ENCODE measurements at places on chromosomes 16 and 17.

GRCh38 chr17:57962279-57963148 is 7.3 kb upstream of the CUEDC1 start:
- DNase-seq = no peak

- no peak for DNase-seq
These were observed 62.9 kb downstream of the SMURF2 start for GRCh38 chr17:64599187-64599676.

DNA sequence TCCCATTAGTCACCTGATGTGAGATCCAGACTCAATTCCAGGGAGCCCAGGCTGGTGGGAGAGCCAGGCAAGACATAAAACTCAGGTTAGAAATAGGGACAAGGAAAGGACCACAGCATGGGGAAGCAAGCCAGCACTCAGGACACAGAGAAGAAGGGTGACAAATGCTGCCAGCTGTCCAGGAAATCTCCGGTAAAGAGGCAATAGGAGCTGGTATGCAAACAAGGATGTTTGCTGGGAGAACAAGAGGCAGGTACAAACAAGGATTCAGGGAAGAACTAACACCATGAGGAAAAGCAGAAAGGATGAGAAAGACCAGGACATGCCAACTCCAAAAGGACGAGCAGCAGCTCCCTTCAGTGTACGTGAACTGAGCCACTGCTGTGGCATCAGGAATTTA is 10.2 kb upstream of the TXNDC11 start:
- DNase-seq = no peak

- DNase-seq = no peak
These were observed 29.8 kb upstream of the RASD1 start for GRCh38 chr17:17525956-17526355.

DNA sequence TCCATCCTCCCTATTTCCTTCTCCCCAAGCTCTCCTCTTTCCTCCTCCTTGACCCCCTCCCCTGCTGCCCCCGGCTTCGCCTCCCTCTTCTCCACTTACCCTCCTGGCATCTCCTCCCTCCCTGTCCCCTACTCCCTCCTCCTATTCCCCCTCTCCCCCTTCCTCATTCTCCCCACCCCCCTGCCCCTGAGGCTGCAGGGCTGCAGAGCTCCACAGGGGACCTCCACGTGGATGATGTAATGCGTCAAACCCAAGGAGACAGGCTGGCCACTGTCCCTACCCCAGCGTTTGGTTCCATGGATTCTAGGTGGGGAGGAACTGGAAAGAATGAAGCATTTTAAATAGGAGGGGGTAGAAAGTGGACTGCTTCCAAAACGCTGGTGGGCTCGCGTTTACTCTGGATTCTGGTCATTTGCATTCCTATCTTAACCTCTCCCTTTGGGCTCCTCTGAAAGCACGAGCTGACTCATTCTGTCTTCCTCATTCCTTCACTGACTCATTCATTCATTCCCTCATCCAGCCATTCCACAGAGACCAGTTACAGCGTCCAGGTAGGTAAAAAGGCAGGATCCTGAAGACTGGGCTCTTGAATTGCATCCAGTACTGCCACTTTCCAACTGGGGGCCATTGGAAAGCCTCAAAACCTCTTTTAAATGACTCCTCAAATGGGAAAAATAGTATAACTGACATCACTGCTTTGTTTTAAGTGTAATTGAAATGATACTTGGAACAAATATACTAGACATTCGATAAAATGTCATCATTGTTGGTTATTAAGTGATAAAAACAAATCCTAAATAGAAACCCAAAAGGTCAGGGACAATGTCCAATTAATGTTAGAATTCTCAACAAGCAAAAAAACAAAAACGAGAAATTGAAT is 943 bp upstream of the COTL1 start:
- peak; percentile 100 for DNase-seq

GRCh38 chr17:48612854-48613691 is 2.0 kb downstream of the HOXB8 start:
- peak; percentile 71 for DNase-seq

GRCh38 chr16:88896238-88897070 is 30.0 kb upstream of the PABPN1L start:
- no peak for DNase-seq

DNA sequence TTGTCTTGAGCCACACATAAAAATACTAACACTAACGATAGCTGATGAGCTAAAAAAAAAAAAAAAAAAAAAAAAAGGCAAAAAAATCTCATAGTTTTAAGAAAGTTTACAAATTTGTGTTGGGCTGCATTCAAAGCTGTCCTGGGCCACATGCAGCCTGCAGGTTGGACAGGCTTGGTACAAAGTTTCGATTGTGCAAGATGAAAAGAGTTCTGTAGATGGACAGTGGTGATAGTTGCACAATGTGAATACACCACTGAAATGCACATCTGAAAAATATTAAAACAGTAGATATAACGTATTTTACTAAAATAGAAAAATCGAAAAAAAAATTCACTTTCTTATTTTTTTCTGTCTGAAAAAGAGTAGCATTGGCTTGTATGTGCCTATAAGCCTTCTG is 42.9 kb downstream of the AMFR start:
- no peak for DNase-seq

DNA sequence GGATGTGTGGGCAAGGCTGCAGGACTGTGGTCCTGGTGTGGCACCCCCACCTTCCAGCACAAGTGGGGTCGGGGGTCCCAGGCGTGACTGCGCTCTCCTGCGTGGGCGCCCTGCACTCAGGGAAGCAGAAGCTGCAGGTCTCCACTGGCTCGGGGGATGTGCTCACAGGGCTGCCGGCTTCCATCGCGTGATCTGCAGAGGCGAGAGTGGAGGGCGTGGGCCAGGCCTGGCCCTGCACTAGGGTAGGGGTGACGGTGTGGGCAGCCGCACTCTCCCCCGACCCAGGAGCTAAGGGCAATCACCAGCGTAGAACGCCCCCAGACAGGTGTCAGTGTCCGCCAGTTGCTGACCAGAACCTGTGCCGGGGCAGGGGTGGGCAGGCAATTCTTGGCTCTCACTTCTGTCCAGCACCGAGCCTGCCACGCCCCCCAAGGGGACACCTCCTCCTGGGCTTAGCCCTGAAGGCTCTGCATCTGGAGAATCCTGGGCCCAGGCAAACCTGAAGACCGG is 32.3 kb downstream of the TNFRSF13B start:
- no peak for DNase-seq

DNA sequence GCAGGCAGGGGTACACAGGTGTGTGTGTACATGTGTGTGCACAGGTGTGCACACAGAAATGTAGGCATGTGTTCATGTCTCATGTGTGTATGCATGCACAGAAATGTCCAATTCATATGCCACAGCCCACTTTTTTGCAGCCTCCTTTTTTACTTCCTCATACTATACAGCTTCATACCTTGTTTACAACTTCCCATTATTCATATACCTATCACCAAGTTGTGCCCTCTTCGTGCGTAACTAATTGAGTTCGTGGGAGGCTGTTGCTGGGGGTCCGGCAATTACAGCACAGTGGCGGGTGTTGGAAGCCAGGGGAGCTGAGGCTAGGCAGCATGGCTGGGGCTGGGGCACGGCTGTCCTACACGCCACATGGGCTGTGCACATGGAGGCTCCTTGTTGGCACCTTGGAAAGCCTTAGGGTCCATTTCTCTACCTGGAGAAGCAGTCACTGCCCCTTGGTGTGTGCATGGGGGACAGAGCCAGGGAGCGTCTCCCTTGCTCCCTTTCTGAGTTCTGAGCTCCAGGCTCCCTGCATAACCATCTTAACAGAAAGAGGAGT is 266.7 kb downstream of the ENGASE start:
- DNase-seq = no peak

- no peak for DNase-seq
These were observed 6.4 kb upstream of the SLC39A11 start for GRCh38 chr17:73098919-73099318.

- peak; percentile 91 for DNase-seq
These were observed 29.7 kb upstream of the RMI2 start for GRCh38 chr16:11315510-11315909.

DNA sequence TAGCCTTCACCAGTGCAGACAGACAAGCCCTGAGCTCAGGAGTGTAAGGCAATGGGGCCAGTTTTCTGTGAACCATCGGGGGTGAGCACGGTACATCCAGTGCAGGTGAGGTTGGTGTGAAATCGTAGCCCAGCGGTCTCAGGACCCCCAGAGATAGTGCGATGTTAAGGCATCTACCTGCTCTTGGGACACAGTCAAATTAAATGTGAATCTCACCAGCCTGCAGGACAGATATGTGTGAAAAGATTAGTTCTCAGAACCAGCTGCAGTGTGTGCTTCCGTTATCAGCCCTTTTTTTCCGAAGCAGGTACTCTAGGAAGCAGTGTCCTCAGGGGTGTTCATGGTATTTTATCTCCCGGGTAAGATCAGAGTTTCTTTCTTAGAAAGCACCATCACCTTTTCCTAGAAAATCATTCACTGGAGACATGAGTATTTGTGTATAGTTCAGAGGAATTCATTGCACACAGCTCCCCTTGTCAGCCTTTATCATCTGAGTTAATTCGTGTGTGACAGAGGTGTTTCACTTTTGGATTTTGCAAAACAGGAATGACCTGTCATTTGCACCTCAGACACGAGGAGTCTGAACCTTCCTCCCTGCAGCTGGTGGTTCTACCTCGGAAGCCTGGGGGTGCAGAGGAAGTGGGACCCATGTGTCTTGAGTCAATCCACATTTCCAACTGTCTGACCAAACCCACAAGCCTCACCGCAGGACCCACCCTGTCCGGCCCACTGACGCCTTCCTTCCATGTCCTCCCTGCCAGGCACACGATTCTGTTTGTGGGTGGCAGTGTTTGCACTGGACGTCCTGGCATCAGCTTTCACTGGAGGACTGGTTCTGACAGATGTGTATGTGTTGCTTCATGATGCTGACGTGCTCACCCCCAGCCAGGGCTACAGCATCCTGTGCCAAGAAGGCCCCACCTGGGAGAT is 107.8 kb downstream of the CLEC16A start:
- DNase-seq = no peak

GRCh38 chr16:4361944-4362311 is 9.7 kb upstream of the VASN start:
- no peak for DNase-seq

DNA sequence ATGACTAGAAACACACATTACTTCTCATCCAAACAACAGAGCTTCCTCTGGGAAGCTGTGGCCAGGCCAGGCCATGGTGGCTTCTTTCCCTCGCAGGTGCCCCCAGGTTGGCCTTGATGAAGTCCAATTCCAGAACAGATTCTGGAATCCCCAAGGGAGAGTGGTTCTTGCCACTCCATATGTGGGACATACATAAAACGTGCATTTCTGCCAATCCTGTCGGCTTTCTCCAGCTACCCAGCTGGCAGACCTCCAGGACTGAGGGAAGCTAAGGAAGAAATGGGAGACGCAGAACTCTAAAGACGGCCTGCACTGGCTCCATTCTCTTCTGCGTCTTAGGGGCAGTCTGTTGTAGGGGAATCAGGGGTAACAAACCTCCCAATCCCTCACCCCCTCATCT is 219.2 kb upstream of the CDH5 start:
- DNase-seq = peak; percentile 82

GRCh38 chr17:58248955-58249269 is 10.5 kb downstream of the LPO start:
- no peak for DNase-seq

DNA sequence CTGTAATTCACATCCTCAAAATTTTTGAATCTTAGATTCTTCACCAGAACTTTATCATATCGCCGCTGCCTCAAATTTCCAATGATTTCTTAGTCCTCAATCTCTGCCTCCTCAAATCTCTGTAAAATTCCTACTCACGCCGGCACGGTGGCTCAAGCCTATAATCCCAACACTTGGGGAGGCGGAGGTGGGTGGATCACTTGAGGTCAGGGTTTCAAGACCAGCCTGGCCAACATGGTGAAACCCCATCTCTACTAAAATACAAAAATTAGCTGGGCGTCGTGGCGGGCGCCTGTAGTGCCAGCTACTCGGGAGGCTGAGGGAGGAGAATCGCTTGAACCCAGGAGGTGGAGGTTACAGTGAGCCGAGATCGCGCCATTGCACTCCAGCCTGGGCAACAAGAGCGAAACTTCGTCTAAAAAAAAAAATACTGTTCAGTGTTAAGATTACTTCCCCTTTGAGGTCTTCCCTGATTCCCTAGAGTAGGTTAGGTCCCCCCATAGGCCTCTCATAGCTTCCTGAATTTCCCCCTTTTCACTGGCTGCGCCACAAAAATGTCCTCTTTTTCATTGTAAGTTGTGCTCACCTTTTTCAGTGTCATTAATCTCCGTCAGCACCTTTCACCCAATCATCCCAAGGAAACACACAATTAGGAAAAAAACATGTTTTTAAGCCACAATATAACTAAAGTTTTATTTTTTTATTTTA is 919 bp upstream of the CBX1 start:
- DNase-seq = no peak

- DNase-seq = no peak
These were observed 7.8 kb downstream of the ALOX15 start for GRCh38 chr17:4633643-4634042.

GRCh38 chr16:79329166-79329521 is 271.4 kb downstream of the MAF start:
- no peak for DNase-seq

GRCh38 chr16:58336332-58337089 is 41.7 kb upstream of the PRSS54 start:
- DNase-seq = peak; percentile 65

DNA sequence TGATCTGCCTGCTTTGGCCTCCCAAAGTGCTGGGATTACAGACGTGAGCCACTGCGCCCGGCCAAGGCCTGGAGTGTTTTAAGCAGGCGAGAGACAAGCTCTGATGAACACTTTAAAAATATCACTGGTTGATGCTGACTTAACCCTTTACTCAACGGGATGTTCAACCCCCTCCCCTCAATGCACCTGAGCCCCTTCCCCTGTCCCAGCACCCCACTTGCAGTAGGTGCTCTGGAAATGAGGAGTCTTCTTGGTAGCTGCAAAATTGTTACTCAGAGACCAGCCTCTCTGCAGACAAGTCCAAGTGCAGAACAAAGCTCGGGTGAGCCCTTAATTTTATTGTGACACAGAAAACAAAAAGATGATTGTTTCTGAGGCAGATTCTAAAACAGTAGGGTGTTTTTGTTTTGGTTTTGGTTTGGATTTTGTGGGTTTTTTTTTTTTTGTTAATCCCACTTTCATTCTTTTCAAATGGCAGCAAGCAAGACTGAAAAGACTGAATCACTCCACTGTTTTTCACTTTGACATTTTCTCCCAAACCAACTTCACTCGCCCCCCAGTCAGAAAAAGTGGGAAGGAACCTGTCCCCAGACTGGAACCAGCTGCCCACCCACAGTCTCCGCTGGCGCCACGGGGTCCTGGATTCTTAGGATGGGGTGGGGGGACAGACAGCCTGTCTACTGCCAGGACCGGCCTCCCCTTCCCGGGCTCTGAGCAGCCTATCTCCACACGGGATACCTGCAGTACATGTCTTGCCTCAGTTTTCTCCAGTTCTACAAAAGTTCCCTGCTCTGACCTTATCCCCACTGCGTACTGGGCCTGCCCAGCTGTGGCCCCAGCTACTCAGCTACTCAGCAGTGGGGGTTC is 5.2 kb upstream of the PLLP start:
- DNase-seq = no peak

Measured in fibroblast of skin of right biceps (primary cell).